ENCODE measurements at places on chromosomes 12 and 14. TPM values are rescaled to one million over a fixed set of nuclear protein-coding genes. Genes with fewer than 3 reads are reported as not detected.

CLEC14A gene
- not detected for total RNA-seq

RND1 gene
- total RNA-seq: 5.8 TPM

FLVCR2 gene
- total RNA-seq: 9.2 TPM

ACOT6 gene
- not detected for total RNA-seq

SLC38A4 gene
- total RNA-seq: 0.08 TPM

NRL gene
- total RNA-seq: 1.1 TPM

HOXC12 gene
- not detected for total RNA-seq

SLC2A3 gene
- total RNA-seq: 4.5 TPM

SERPINA12 gene
- total RNA-seq: not detected

RTL1 gene
- 0.15 TPM for total RNA-seq

ANKRD13A gene
- 15.2 TPM for total RNA-seq

CFAP251 gene
- 0.96 TPM for total RNA-seq

LRRC43 gene
- not detected for total RNA-seq
